ENCODE measurements at places on chromosomes 12 and 14.

GRCh38 chr12:76029982-76030340 is 1.6 kb downstream of the PHLDA1 start:
- DNase-seq = no peak

DNA sequence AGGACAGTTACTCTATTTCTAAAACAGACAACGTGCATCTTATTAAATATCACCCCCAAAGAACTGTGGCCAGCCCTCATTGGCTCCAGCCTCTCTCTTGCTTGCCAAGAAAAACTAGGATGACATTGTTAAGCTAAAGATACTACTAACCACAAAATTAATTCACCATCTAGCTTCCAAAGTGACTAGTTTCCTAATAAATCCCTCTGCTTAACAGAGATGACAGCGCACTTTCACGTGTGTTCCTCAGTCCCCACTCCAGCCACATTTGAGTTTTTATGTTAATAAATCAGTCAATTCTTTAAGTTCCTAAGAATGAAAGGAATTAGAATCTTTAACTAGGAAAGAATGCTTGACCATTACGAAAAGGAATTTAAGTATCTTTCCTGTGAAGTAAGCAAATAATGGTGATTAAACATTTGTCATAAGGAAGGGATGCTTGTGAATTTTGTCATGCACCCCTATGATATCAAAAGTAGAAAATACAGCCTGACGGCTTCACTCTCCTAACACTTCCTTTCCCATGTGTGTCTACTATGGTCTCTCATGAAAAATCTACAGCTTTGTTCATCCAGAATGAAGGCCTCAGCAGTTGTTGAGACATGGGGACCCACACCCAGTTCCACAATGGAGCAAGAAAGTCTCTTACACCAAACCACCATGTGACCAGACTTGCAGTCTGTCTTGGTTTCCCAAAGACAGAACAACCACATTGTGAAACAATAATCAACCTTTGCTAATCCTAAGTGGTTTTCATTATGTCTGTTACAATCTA is 8.1 kb downstream of the CORO1C start:
- DNase-seq = no peak

- DNase-seq = no peak
Observed at GRCh38 chr14:33792009-33792719, 158.7 kb downstream of the EGLN3 start.

DNA sequence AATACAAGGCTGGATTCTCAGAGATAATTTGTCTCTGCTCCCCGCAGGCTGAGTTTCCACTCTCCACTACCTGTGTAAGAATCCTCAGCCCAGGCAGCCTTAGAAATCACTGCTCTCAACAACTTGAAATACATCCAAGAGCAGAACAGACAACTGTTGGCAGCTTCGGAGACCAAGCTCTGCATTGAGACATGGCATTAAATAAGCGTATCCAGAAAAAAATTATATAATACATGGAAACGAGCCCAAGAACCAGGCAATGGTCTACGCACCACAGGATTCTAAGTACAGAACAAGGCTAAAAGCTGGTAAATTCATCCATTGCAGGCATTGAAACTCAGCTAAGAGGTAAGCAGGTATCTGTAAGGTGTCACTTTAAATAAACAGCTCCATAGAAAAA is 165.5 kb upstream of the DIO3 start:
- no peak for DNase-seq

- no peak for DNase-seq
Observed at GRCh38 chr12:33296529-33296928, 143.1 kb downstream of the SYT10 start.

DNA sequence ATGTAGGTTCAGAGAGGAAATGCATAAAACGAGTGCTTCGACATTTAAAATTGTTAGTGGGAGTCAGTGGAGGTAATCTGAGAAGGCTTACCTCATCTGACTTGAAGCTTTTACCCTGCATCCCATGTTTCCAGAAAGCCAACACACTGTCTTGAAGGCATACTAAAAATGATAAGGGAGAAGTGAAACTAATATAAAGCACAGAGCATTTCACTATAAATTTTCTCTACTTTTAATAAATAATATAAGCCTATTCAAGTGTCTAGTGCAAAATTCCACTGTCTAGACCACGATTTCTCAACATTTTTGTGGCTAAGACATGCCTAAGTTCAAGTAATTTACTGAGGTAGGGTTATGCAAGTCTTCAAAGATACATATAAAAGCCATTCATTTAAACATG is 29.1 kb upstream of the CDKL1 start:
- DNase-seq = no peak

- DNase-seq = no peak
Observed at GRCh38 chr12:108309674-108310312, 29.3 kb downstream of the CMKLR1 start.

DNA sequence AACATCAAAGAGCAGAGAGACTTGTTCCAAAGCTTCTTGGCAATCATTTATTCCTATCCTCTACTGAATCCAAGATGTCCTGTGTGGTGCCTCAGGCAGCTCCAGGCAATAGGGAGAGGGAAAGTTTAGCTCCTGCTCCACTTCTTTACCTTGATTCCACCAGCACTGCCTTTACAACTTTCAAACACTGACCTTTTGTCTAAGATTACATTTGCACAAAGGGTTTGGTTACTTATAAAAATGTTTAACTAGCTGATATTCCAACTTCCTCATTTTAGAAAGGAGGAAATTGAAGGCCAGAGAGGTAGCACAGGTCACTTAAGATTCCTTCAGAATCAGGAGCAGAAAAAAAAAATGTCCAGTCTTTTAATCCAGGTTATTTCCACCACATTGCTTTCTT is 192.7 kb downstream of the BTG1 start:
- DNase-seq = no peak

DNA sequence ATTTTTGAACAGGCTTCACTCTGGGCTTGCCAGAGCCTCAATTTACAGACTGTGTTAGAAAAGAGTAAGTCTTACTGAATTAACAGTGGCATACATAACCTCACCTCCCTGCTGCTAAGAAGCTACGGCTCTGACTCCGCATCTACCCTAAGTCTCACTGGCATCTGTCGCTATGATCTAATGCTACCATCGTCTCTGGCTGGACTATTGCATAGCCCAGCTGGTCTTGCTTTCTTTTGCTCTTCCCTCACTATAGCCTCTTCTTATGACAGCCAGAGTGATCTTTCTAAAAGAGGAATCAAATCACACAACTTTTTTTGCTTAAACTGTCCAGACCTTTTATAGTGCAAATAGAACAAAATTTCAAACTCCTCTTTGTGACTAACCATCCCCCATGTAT is 81.1 kb downstream of the SLC24A4 start:
- DNase-seq = no peak

DNA sequence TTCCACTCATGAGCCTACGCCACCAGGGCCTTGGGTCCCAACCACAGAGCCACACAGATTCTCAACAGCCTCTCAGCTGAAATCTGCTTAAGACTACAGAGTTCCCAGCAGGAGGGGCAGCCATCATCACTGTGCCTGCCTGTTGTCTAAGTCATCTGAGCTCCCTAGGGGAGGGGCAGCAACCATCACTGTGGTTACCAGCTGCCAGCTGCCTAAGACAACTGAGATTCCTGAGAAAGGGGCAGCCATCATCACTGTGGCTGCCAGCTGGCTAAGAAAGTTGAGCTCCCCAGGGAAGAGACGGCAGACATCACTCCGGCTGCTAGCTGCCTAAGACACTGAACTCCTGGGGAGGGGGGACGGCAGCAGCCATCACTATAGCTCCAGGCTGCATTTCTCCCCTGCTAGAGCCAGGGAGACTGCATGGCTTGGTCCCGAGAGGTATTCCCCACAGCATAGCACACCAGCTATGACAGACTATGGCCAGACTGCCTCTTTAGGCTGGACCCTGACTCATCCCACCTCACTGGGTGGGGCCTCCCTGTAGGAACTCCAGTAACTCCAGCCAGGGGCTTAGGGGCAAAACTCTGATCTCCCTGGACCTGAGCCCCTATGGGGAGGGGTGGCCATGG is 37.2 kb upstream of the C14orf132 start:
- DNase-seq = no peak

- DNase-seq = no peak
Observed at GRCh38 chr12:106342397-106343213, 14.9 kb upstream of the POLR3B start.

- DNase-seq = no peak
Observed at GRCh38 chr12:104562763-104563162, 106.0 kb downstream of the CHST11 start.

DNA sequence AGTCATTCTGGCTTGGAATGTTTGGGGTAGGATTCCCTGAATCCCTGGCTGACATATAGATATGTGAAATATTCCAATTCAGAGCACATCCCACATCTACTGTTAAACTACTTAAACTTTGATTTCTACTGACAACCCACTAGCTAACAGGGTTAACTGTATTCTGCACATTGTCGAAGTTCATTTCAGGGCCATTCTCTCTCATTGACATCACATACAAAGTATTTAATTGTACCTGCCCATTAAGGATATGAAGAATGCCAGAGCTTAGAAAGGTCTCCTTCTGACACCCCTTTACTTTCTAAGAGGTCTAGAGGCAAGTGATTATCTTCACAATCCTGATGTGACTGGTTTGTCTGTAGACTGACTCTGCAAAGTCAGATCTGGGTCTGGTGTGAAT is 2.8 kb upstream of the DCN start:
- DNase-seq = no peak

All from CD4-positive, alpha-beta T cell treated with Interferon alpha-2 for 1 hour (primary cell).